Activated naive CD4-positive, alpha-beta T cell treated with Interleukin-2 at 50 U/mL for 16 hours (primary cell): ENCODE measurements at places on chromosomes 5 and 9.

DNA sequence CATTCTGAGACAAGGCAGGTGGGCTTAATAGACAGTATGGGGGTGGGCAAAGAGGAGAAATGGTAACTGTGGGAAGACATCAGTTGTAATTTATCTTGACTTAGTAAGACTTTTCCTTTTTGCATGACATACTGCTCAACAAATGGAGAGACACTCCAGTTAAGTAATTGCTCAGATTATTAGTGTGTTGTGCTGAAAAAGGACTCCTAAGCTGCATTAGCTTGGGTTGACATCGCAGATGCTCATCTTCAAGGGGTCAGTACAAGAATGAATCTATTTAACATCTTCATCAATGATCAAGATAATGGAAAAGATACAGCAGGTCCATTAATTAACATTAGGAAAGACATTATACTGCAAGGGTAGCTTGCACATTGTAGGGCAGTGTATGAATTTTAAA, 181.1 kb upstream of the ELAVL2 start:
- no peak for DNase-seq

DNA sequence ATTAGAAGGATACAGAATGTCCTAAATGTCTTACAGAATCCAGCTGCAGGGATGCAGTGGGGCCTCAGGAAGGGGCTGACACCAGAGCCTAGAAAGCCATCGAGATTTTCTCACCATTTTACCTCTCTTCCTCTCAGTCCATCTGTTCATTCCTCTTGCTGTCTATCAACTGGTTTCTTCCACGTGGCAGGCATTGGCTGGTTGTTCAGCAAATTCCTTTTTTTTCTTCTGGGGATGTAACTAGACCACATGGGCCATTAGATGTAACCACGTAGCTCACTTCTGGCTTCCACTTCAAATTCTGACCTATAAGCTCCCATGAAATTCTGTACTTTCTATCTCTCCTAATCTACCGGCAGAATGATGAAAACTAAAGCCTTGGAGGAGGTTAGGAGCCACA, 93.6 kb upstream of the MTAP start:
- no peak for DNase-seq

- DNase-seq, result no peak
These were observed 24.7 kb upstream of the TJP2 start for GRCh38 chr9:69149321-69149807.

GRCh38 chr5:158084292-158084691, 225.3 kb upstream of the CLINT1 start:
- DNase-seq, result no peak

DNA sequence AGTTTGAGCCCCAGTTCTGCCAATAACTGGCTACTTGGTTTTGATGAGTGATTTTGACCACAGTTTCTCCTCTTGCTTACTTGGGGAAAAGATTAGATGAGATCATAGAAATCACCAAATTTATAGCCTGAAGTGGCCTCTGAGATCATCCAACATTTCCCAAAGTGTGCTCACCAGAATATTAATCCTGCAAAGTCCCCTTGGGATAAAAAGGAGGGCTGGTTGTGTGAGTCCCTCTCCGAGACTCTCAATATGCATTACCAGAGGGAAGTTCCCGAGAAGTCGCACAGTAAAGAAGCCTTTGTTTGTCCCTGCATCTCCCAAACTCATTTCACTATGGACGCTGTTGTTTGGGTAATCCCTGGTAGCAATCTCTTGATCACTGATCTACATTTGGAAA, 88.4 kb upstream of the ADRA1B start:
- no peak for DNase-seq

DNA sequence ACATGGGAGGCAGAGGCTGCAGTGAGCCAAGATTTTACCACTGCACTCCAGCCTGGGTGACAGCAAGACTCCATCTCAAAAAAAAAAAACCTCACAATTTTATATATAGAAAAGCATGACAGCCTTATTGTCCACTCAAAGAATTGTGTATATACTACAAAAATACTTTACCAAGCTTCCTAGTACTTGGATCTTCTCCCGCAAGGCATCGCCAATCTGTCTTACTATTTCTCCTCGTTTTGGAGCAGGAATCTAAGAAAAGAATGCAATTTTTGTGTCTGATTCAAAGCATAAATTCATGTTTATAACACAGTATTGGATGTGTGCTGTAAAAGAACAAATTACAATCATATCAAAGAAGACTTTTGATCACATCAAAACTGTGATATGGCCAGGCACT, 11.3 kb downstream of the ALDH7A1 start:
- no peak for DNase-seq

DNA sequence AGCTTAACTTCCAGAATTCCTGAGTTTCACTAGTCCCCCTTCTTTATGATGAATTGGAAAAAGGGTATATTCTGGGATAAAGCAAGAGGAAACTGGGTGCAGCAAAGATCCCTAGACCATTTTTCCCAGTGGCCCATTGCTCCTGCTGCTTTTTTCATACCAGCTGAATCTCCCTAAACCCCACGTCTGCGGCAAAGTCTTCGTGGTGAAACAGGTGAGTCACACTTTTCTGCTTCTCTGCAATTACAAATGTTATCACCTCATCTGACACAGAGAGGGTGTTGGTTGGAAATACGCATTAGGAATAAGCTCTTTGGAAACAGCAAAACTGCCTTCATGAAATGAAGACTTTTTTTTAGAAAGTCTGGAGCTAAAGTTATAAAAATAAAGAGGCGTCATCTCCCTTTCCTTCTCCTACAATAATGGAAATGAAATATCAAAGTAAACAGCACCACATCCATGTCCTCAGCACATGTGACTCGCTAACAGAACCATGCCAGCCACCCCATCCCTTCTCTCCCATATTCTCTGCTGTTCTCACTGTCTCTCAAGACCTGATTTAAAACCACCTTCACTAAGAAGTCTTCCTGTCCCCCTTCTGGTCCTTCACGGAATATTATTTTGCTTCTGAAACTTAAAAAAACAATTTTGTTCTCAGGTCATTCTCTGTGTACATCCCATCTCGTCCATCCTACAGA, 39.5 kb upstream of the GLRX start:
- peak; percentile 25 for DNase-seq

DNA sequence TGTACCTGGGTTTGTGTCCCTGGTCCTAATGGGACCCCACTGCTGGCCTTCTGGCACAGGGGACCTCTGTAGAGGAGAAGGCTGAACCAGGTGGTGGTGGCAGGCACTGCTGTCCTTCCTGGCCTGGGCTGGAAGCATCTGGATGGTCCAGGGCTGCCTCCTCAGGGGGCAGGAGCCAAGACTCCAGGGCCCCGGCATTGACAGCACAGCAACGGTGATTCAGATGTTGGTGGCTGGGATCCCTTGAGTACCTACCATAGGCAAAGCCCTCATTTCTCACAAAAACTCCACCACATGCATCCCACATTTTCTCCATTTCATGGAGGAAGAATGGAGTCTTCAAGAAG, 15.0 kb downstream of the FGD3 start:
- DNase-seq, result no peak

- DNase-seq, result no peak
These were observed 3.3 kb downstream of the HK3 start for GRCh38 chr5:176895831-176896230.
